RPMI7951 (cell line): ENCODE measurements at places on chromosomes 6 and 20.
A peak's percentile ranks its signal among the peaks of the same experiment; 100 is the strongest.

DNA sequence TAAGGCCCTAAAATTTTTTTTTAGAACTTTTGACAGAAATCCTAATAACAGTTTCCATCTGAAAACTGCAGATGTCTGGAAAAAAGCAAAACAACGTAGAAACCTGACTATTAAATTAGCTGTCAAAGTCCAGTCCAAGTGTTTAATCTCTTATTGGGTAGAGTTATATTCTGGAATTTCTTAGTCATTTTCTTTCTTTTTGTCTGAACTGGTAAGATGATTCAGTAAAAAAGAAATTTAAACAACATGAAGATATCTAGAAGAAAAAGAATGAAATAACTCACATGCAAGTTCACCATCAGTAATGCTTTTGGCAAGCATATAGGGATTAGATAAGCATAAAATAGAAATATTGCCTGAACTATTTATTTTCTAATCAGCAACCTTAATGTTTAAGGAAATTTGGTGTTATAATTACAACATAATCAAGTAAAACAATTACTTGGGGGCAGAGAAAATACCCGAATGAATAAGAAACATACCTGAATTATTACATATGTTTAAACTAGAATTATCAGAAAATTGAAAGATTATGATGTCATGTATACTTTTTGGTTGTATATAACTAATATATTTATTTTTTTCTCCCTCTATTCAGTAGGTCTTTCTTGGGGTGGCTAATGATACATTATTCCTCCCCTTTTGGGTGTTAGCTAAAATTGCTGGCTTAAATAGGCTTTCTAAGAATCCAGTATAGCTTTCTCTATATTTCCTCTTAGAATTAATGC is 51.1 kb downstream of the FAM83B start:
- no peak for DNase-seq

GRCh38 chr6:151916680-151917164 is 109.2 kb downstream of the ESR1 start:
- DNase-seq = peak; percentile 7

DNA sequence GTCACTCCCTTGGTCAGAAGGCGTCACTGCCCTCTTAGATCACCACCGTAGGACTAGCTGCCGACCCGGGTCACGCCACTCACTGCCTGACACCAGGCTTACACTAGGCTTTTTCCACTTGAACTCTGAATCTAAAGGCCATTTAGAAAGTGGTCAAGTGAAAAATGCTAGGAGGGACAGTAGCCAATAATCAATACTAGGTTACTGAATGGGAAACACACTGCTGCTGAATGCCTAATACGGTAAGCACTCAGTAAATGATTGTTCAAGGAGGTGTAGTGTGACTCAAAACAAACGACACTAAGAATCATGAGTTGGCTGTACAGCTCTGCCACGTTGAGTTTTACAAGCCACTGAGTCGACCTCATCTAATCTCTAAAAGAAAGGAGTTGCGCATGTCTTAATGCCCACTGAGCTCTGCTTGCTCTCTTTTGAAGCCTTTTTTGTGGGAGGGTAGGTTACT is 760 bp upstream of the IBTK start:
- DNase-seq = peak; percentile 52

DNA sequence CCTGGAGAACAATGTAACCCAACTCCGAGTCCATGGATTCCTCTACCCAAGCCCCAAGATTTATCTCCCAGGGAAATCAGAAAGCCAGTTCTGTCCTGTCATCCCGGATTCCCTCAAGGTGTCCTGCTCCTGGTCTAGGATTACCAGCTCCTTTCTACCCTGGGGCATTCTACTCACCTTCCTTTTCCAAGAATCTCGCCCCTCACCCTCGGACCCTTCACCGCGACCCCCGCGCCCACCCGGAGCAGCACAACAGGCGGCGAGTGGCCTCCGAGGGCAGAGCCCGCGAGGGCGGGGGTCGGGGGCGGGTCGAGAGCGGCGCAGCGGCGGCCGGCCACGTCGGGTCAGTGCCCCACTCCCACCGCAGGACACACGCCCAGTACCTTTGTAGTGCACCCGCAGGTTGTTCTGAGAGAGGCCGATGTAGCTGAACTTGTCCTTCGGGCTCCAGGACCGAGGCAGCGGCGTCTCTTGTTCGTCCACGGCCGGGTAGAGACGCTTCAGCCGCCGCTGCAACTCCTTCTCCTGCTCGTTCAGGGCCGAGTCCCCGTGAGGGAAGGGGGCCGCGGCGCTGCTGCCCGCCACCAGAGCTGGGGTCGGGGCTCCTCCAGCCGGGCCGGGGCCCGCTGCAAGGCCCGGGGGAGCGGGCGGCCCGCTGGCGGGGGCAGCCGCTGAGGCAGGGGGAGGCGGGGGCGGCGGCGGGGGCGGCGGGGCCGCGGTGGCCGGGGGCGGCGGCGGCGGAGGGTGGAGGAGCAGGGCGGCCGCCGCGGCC is 897 bp downstream of the RANBP9 start:
- peak; percentile 24 for DNase-seq

DNA sequence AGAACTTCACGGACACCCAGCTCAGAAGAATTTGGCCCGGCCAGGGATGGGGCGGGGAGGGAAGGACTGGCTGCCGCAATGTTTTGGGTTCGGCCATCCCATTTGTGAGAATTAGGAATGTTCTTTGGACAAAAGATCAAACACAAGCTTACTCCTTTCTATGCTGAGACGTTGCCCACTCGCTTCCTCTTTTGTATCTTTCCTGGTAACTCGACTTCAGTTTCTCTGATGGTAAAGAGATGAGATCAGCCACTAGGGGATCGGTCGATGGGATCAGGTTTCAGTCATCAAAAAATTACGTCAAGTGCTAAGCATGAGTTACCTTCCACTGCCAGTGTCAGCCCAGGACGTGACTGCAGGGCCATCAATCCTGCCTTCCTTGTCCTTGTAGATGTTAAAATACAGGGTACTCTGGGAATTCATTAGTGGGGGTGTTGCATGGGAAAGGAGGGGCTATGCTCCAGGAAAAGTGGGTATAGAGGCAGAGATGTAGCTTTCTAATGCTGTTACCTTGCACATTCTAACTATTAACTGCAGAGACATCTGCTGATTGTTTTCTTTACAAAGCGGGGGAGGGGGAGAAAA is 190.2 kb downstream of the TSHZ2 start:
- peak; percentile 42 for DNase-seq

DNA sequence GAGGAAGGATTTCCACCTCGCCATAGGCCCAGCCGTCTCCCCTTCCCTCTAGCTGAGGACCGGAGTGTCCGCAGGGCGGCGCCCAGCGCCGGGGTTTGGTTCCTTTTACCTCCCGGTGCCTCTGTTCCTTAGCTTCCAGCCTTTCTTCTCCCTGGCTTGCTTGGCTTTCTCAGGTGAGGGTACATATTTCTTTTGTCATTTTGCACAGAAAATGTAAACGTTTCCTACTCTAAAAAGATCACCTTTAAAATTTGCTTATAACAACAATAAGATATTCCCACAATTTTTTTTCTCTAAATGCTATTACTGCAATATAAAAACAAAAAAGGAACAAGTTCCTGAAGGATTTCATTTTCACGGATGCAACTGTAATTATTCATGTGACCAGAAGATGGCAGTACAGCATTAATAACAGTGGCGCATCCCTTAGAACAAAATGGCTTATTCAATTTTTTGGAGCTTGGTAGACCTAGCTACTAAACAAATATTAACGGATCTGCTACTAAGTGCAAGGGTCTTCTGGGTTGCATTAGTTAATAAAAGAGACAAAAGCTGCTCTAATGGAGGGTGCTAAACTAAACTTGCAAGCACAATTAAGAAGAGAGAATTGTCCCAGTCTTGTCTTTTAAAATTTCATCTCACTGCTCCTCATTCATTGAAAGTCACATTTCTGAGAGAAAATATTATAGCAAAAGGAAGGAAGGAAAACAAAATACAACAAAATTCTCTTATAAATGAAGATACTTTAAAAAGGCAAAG is 172.9 kb downstream of the ADGRG6 start:
- peak; percentile 54 for DNase-seq

GRCh38 chr6:16326971-16327776 is 88.8 kb downstream of the GMPR start:
- DNase-seq = no peak

DNA sequence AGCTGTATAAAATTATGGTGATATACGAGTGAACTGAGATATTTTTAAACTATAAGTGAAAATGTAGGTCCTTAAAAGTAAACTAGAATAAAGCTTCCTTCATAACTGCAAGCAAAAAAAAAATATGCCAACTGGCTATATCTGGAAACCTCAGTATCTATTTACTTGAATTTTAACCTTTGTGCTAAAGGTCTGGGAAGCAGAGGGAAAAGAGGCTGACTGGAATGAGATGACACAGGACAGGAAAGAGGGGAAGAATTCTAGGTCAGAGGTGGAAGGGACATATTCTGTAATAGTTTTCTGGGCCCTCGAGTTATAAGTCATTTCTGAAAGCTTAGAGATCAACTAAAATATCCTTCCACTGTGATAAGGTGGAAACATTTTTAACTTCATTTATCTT is 46.8 kb downstream of the AIG1 start:
- no peak for DNase-seq

DNA sequence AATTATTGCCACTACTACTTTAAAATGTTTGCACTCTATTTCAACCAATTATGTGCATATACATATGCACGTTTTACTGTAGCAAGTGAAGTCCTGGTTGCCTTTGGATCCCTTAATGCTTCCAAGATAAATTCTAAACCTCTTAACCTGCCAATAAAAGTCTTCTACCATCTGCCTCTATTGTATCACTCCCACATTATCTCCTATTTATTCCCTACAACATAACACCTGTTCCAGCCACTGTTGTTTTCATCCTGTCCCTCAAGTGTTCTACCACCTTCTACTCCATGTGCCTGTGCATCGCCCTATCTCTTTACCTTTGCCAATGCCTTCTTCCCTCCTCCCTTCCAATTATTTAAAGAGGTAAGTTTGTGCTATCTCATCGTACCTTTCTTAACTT is 499.0 kb upstream of the RNF217 start:
- DNase-seq = no peak

GRCh38 chr6:125316621-125317020 is 14.9 kb upstream of the HDDC2 start:
- DNase-seq = peak; percentile 53

DNA sequence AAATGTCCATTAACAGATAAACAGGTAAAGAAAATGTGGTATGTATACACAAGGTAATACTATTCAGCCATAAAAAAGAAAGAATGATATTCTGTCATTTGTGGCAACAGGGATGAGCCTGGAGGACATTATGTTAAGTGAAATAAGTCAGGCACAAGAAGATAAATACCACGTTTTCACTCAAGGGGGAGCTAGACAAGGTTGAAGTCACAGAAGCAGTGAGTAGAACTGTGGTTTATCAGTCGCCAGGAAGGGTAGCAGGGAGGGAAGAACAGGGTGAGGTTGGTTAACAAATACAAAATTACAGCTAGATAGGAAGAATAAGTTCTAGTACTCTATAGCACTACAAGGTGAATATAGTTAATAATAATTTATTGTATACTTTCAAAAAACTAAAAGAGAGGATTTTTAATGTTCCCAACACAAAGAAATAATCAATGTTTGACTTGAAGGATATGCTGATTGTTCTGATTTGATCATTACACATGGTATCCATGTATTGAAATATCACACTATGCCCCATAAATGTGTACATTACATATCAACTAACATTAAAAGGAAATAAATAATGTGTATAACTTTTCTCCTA is 21.1 kb downstream of the RTN4IP1 start:
- DNase-seq = peak; percentile 61

DNA sequence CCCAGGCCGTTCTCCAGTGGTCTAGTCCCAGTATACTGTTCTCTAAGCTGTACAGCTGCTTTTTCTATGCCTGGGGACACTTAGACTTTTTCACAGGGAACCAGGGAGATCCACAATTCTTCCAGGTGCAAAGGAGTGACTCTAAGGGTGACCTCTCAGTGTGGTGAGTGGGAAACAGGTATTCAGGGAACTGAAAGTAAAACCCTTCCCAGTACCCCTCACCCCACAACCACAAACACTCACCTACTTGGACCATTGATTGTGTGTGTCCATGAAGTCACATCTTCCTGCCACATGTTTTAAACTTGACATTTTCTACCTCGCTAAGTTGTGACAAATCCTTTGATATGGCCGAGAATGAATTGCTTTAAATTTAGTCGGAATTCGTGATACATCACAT is 183.6 kb downstream of the CLIC5 start:
- DNase-seq = peak; percentile 34

GRCh38 chr6:33670971-33671743 is 40.3 kb downstream of the UQCC2 start:
- no peak for DNase-seq

- DNase-seq = peak; percentile 85
Observed at GRCh38 chr6:39887692-39888450, 46.4 kb downstream of the MOCS1 start.

DNA sequence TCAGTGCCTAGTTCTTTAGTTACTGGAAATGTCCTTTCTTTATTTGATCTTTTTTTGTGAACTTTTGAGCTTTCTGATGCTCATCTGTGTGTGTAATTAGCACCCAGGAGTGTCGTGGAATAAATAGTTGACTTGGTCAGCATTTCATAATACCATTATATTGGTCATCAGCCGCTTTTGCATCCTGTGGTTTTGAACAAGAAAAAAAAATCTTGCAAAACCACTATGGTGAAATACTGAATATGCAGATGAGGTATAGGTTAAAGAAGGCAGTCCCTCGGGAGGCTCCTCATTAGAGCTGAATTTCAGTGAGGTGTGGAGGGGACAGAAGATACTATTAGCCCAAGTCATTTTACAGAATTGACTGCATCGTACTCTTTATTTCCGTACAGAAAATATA is 90.1 kb downstream of the FOXO3 start:
- DNase-seq = peak; percentile 33

DNA sequence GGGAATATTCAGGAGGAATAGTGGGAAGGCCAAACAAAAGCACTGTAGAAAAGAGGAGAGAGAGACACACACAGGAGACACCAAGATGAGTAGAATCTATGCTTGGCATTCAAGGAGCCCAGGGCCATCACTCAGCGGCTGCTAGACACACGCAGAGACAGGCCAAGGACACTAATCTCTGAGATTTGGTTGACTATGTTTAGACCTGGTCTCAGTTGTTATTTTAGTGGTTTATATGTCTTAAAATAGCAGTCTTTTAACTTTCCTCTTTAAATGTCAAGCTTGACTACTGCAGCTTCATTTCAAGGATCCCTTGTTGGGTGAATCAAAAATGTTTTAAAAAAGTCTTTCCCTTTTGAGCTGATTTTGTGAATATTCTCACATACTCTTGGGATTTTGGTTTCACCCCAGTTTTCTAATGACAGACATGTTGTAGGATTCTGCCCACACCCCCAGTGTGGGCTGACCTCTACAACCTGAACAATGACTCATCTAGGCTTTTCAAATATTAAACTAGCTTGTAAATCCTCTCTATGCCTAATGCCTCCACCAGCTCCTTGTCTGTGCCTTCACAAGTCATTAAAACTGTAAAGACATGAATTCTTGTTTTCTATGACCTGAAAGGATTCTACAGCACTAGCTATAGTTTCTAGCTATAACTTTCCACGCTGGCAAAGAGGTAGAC is 142.7 kb upstream of the EXOC2 start:
- DNase-seq = no peak

DNA sequence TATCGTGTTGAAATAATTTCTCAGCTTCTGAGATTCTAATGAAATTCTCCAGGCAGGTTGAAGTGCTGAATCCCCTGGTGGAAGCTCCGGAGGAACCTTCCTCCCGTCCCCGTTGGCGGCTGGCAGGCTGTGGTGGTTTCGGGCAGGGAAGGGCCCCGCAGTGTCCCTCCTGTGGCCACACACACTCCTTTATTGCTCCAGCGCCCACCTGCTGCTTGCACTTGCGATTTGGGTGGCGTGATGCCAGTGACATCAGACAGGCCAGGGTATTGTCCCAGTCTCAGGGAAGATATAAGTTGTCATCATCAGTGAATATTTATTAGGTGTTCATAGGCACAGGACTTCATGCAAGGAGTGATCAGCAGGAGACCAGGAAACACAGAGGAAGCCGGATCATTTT is 530.4 kb downstream of the QKI start:
- no peak for DNase-seq
